ENCODE measurements at places on chromosomes 1 and 21.

DNA sequence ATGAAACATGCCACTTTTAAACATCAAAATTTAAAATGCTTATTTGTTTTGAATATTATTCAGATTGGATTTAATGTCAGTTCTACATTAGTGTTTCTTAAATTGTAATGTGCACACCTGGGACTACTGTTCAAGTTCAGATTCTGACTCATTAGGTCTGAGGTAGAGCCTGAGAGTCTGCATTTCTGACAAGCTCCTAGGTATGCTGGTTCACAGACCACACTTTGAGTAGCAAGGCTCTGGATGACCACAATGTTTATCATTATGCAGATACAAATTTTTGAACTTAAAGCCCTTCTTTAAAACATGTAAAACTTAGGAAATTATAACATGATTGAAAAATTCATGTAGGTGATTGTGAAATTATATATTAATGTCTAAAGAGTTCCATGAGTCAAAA, 40.2 kb downstream of the TTLL7 start:
- no peak for DNase-seq

- no peak for DNase-seq
These were observed 106.7 kb downstream of the CAMTA1 start for GRCh38 chr1:6891781-6892579.

DNA sequence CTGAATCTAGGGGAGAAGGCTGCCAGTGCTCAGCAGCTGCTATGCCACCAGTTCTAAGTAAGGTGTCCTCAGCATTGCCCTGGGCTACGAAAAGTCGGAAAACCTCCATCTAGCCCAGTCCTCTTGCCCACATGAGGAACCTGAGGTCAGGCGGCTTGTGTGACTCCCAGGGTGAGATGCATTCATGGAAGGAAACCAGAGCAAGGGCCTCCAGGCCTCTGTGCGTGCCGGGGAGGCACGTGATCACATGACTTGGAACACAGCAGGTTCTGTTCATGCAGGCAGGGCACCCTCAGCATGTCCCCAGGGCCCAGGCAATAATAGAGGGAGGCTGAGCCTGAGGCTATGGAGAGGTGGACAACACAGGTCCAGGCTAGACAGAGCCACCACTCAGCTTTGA, 312.5 kb upstream of the DUSP10 start:
- DNase-seq, result no peak

GRCh38 chr1:213385201-213385600, 334.2 kb downstream of the RPS6KC1 start:
- DNase-seq, result no peak

- DNase-seq, result no peak
These were observed 60.3 kb downstream of the CD46 start for GRCh38 chr1:207811920-207812720.

DNA sequence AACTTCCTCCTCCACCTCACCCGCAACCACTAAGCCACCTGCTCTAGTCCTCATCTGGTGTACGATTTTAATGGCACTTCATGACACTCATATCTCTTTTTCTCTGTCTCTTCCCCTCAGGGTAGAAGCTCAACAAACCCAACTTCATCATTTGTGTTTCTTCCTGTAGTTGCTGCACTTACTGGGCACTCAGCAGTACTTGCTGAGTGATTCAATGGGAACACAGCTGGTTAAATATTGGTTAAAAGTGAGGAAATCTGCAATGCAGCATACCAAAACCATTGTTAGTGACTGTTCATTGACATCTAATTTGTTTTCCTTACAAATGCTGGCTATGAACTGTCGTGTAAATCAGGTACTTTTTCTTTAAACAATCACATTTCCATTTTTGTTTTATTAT, 541.1 kb upstream of the PRMT6 start:
- no peak for DNase-seq

DNA sequence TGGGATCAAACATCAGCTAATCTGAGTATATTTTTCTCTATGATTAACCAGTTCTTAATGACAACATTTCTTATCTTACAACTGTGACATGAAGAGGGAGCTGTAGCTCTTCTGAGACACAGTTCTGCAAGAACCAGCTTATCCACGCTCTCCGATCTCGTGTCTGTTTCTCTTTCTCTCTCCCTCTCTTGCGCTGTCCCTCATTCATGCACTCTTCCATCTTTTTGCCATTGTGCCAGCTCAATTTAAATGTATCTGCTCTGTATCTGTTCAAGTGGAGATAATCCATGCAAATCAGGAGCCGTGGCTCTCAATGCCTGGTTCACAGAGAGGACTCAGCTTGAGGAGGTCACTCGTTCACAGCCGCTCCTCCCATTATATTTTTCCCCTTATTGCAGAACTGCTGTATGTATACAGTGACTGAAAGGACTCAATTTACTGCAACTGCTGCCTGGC, 494.7 kb upstream of the ADGRL2 start:
- DNase-seq, result no peak
